NCI-H1092 treated with DMSO at 0.1 percent for 48 hours (cell line): ENCODE measurements at places on chromosomes 13 and 19.

- DNase-seq = no peak
Measured at GRCh38 chr19:33622809-33623511, 1.2 kb downstream of the CHST8 start.

DNA sequence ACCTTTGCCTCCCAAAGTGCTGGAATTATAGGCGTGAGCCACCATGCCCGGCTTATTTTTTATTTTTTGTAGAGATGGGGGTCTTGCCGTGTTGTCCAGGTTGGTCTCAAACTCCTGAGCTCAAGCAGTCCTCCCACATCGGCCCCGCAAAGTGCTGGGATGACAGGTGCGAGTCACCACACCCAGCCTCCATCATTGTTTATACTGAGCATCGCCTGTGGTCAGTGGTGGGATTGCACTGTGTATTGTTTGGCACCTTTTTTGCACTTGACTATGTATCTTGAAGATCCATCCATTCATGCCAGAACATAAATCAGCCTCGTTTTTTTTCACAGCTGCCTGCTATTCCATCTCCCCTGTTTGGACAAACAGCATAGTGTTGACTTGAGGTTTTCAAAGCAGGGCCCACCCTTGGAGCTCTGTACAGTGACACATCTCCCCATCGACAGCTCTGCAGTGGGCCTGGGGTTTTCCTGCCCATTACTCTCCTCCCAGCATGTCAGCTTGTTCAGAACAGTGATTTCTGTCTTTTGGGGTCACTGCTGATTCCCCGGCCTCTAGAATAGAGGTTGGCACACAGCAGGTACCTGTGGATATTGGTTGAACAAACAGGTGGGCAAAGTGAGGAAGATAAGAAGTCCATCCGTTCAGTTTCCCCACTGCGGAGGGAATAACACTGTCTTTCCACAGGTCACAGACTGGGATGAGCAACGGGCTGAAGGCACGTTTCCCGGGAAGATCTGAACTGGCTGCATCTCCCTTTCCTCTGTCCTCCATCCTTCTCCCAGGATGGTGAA lies 8.2 kb upstream of the UPK1A start:
- DNase-seq = no peak

- no peak for DNase-seq
Measured at GRCh38 chr13:43243711-43244110, 220.3 kb downstream of the DNAJC15 start.

GRCh38 chr13:68293631-68294030 lies 1063.5 kb upstream of the PCDH9 start:
- DNase-seq = no peak

GRCh38 chr13:98019186-98019585 lies 65.7 kb downstream of the IPO5 start:
- no peak for DNase-seq

DNA sequence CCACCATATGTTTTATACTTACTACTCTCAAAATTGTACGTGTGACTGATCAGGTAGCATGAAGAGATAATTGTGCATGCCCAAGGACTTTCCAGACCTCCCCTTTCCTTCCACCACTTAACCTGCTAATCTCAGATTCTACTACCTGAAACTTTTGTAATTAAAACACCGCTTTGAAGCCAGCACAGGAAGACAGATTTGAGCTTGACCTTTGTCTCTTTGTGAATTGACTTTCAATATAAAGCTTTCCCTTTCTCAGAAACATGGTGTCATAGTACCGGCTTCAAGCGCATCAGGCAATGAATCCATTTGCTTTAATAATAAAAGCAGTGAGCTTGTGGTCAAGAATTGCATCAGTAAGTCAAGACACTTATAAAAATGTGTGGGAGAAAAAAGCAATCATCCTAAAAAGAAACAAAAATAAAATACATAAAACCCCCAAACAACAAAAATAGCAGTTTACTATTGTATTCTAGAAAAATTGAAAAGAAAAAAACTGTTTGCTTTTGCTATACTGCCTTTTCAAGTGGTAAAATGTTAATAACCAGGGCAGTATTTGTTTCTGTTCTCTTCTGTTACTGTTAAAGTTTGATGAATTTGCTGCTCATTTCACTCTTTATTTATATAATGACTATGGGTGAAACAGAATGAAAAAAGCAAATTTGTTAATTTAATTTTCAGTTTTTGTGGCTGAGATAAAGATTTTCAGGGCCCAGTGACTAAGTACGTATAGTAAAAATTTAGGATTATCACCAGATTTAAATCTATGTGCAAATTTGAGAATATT lies 2075.3 kb downstream of the PCDH9 start:
- DNase-seq = no peak

DNA sequence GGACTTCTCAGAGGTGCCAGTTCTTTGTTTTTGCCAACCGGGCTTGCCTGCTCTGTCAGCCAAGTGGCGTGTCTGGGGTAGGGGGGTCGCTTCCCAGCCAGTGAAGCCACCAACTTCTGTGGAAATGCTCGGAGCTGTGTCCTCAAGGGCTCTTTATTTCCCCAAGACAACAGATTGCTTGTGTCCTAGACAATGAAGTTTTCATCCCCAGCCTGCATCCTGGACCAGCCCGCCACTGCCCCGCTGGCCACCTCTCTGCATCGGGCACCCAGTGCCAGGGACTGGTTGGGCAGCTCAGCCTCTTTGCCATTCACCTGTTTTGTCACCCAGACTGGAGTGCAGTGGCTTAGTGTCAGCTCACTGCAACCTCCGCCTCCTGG lies 3.7 kb downstream of the RAB11B start:
- DNase-seq = no peak

DNA sequence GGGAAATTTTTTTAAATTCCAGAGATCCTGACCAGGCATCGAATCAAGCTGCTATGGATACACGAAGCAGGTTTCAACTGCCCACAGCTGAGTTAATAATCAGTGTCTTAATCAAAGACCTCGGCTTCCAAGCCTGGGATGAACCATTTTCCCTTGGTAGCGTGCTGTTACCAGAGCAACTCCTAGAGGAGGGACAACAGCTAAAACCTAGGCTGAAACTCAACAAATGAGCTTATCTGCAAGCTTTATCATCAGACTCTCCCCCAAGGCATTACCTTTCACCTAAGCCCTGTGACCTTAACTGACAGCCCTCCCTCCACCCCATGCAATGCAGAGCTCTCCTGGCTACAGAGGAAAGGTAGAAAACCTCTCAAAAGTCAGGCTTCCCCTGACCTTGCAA lies 39.7 kb downstream of the RCBTB1 start:
- DNase-seq = no peak

DNA sequence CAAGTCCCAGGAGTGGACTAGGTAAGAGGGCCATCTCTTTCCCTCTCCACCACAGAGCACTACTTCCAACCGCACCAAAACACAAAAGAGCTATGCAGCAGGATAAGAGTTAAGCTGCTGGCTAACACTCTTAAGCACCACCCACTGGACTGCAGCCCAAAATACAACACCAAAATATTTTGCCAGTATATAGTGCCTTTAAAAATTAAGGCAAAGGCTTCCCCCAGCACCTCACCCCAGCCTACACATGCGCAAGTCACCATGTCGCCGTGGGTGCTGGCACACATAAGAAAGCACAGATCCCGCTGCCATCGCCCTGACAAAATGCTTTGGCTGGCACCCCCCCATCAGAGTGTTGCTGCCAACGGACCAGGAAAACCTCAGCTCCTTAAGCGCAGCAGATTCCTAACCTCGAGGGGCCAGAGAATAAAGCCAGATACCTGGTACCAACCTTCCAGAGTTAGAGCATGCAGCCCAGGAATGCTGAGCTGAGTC lies 608.3 kb downstream of the PCDH17 start:
- no peak for DNase-seq

DNA sequence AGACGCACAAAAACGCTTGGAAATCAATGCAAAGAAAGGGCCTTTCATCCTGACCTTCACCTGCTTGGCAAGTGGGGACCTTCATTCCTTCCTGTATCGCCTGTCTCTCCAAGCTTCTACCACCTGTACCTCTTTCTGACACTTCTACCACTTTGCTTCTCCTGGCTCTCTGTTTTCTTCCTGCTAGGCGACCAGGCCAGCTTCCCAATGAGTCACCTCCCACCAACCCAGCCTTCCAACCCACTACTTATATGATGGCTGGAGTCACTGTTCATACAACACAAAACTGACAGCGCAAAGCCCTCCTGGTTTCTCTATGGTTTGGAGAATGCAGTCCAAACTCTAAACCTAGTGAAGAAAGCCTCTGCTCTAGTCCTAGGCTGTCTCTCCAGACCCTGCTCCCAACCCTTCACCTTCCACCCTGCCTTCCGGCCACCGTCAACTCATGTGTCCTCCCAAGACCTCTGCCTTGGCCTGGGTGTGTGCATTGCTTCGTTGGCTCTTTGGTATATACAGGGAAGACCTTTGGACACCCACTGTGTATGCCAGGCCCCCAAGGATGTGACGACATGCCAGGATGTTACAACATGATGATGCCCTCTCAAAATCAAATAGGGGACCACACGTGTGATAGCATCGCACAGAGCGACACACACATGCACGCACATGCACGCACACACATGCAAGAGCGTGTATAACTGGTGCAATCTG lies 148.5 kb downstream of the STK24 start:
- no peak for DNase-seq

- no peak for DNase-seq
Measured at GRCh38 chr13:83937579-83937978, 55.3 kb upstream of the SLITRK1 start.

- no peak for DNase-seq
Measured at GRCh38 chr13:102441085-102441484, 39.2 kb upstream of the FGF14 start.

DNA sequence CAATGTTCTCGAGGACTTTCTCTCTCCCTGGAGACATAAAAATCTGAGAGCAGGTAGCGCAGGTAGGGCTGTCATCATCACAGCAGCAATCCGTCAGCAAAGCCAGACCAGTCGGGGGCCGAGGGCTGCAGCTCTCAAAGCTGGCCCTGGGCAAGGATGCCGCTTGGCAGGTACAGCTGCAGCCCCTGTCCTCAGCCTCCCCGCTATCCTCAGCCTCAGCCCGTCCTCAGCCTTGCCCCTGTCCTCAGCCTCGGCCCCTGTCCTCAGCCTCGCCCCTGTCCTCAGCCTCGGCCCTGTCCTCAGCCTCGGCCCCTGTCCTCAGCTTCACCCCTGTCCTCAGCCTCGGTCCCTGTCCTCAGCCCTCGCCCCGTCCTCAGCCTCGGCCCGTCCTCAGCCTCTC lies 10.9 kb downstream of the C13orf46 start:
- no peak for DNase-seq

DNA sequence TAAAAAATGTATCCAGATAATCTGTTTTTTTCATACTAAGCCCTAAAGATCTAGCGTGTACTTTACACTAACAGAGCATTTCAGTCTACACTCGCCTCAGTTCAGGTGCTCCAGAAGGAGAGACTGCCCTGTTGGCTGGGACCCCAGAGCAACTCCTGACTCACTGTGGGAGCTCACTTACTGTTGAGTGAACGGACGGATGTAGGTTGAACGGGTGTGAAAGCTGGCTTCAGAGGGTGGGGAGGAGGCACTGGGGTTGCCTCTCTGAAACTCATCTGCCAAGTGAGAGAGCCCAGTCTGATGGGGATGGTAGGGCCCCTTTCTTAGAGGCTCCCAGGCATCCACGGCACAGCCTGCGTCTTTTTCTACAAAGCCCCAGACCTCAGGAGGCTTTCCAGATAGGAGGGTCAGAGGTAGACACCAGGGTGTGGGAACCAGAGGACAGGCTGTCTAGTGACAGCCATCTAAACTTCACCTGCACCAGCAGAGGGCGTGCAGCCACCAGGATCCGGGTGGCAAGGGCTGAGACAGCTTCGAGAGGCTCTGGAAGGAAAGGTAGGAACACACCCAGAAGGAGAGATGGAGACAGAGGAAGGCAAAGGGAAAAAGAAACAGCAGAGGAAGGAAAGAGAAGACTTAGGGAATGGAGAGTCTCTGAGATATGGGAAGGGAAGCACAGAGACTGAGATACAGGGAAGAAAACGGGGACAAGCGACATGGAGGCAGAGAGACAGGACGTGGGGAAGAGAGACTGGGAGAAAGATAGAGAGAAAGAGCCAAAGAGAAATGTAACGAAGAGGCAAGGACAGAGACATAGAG lies 3.7 kb downstream of the KASH5 start:
- DNase-seq = peak; percentile 58

DNA sequence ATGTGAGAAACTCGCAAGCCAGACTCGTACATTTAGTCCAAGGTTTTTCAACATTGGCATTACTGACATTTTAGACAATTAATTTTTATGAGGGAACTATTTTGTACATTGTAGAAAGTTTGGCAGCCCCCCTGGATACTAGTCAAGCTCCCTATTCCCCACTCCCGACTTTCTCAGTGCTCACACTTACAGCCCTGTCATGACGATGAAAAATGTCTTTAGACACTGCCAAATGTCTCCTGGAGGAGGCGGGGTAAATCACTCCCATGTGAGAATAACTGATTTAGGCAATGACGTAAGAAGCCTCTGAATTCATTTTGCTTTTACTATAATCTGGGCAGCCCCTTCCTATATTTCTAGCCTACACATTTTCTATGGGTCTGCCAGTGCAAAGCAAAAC lies 535.8 kb upstream of the KLHL1 start:
- DNase-seq = no peak

DNA sequence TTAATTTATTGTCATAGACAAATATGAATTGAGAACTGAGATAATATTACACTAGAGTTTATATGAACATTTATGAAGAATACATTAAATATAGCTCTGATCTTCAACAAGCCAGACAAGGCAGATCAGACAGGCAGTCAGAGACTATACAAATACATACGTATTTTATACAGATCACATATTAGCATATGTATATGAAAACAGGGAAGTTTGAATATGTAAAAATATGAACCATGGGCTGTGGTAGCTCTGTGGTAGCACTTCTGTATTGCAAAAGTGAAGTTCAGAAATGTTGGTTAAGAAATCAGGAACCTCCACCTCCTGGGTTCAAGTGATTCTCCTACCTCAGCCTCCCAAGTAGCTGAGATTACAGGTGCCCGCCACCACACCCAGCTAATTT lies 20.7 kb downstream of the GPR180 start:
- DNase-seq = no peak

DNA sequence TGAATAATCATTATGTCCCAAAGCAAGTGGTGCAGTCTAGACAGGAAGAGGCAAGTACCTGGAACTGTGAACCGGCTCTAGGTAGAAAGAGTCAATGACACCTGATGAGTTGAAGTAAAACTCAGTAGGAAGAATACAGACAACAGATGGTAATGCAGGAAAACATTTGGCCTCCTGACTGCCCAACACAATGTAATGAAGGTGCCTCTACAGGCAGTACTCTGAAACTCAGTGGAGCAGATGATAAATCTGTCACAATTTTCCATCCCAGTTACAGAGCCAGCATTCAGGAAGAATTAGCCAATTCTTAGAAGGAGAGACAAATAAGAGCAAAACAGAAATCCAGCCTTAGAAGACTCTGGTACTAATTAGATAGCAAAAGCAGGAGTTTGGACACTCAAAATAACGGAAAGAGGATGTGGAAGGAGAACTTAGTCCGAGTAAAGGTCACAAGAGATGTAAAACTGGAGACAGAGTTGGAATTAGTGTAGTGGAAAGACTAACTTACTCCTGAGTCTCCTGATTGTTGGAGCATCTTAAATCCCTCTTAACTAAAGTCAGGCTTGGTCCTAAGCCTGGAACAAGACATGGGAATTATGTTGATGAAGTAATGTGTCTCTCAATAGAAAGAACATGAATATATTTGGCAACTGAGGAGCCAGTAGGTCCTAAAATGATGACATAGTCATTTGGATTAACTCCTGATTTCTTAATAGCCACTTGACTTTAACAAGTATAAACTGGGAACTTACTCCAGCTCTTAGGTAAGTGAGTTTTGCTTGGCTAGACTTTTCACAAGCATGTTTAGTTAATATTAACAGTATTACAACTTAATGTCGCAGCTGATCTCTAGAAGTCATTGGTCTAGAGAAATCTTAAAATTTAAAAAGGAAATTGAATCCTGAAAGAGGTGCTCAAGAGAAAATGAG lies 457.3 kb upstream of the MIR17HG start:
- DNase-seq = no peak

GRCh38 chr19:40529093-40529954 lies 47.3 kb upstream of the SHKBP1 start:
- peak; percentile 76 for DNase-seq
